ENCODE measurements at places on chromosomes 12 and 14. TPM values are rescaled to one million over a fixed set of nuclear protein-coding genes. Genes with fewer than 3 reads are reported as not detected.

The TAS2R43 gene
- total RNA-seq = not detected

The PIANP gene
- not detected for total RNA-seq

The CACNA1C gene
- 8.2 TPM for total RNA-seq

The P2RX2 gene
- not detected for total RNA-seq

The IL23A gene
- not detected for total RNA-seq

The SERPINA9 gene
- not detected for total RNA-seq

Measured in cardiac ventricle fibroblast (primary cell).